ENCODE measurements at places on chromosomes 2 and 18.

- DNase-seq: no peak
These were observed 37.2 kb downstream of the ITGA6 start for GRCh38 chr2:172464400-172465129.

- DNase-seq: no peak
These were observed 177.7 kb downstream of the SEPTIN10 start for GRCh38 chr2:109435901-109436598.

DNA sequence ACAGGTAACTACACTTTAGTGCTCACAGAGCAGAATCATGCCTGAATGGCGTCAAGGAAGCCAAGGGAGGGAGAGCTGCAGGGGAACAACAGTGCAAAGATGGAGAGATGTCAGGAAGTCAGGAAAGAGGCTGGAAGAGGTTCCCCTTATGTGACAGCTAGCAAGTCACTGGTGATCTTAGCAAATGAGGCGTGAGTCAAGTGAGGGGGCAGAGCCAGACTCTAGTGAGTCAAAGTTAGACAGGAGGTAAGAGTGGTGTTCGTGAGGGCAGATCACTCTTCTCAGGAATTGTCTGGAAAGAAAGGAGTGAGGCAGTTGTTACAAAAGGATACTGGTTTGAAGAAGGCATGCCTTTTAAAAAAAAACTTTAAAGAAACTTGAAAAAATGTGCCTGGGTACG lies 87.1 kb downstream of the MEP1B start:
- no peak for DNase-seq

GRCh38 chr2:209208211-209208610 lies 215.6 kb upstream of the MAP2 start:
- no peak for DNase-seq

DNA sequence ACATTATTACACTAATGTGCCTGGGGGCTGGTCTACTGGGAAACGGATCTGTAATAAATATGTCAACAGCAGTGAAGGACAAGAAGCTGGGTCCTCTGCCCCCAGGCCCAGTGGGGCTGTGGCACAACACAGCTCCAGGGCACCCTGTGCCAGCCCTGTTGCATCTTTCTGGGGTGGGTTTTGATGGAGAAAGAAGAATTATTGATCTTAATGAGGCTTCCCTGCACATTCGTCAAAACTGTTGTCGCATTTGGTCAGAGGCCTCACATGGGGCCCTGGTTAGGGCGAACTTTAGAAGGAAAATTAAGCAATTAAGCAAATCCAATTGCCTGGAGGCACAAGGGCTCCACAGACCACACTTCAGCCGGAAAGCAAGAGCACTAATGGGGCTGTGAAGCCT lies 30.0 kb upstream of the TWIST2 start:
- DNase-seq: no peak

- DNase-seq: peak; percentile 48
These were observed 521.2 kb upstream of the FANCL start for GRCh38 chr2:58762176-58762781.

DNA sequence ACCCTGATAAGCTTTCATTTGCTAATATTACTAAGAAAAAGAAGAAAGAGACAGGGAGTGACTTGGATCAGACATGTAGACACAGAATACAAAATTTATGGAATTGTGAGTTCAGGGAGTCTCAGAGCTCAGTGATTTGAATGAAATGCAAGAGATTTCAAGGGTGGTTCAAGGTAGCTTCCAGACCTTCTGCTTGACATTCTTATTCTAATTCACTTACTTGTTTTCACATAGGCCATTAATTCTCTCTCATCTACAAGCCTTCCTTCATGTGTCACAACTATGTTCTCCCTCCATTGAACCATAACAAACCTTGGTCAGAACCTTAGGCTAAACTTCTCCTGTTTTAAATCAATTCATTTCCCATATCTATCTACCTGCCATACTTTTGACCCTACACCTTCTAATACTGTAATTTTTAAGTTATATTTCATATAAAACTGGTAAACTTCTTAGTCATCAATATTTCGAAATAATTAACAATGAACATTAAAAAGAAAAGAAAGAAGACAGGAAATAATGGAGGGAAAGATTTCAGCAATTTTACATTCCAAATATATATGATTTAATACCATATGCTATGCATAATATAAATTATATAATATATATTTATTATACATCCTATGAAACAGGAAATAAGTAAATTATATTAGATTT lies 139.2 kb upstream of the PDE1A start:
- DNase-seq: no peak

DNA sequence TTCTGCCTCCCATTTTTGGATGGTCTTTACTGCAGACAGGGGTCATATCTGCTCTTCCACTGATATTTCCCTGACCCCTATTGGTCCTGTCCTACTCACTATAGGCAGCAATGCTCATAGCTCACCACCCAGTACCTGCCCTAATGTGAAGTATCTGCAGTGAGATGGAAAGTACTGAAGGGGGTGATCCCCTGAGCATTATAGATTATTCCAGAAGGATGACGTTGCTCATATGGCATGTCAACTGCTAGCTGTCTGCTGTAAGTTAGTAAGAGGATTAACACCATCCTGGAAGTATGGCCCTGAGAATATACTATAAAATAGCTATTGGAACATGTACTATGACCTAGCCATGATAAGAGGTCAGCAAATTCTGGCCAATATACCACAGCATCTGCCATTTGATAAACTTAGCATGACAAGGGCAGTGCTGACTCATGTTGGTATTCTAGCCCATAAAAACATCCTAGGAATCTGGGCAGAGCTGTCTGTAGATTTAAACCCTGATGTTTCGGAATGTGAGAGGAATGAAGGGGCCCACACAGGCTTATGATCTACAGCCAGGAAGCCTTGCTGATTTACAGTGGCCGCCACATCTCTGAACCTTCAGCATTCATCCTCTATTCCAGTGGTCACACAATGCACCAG lies 451.4 kb downstream of the TNS1 start:
- DNase-seq: no peak

DNA sequence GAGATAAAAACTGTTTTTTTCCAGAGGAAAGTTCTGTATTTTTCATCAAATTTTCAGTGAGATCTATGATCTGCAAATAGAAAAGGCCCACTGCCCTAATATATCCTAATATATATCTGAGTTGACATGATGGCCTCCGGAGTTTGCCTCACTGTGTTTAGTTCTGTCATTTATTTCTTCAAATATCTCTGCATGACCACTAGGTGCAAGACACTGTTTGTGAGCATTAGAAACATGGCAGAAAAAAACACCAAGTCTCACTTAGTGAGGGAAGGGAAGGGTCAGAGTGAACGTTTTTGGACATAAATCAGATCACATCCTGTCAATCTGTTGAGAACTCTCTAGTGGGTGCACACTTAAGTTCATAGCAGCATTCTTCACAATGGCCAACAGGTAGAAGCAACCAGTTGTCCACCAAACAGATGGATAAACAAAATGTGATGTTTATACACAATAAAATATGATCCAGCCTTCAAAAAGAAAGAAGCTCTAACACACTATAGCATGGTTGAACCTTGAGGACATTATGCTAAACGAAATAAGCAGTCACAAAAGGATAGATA lies 53.4 kb downstream of the SPIRE1 start:
- no peak for DNase-seq

- no peak for DNase-seq
These were observed 26.6 kb upstream of the ANKRD62 start for GRCh38 chr18:12066910-12067511.

GRCh38 chr2:158805255-158805654 lies 10.1 kb downstream of the DAPL1 start:
- DNase-seq: no peak

GRCh38 chr2:127609818-127610217 lies 36.1 kb upstream of the GPR17 start:
- DNase-seq: no peak

- no peak for DNase-seq
These were observed 145.0 kb downstream of the NAPG start for GRCh38 chr18:10670856-10671255.

GRCh38 chr2:196719110-196719872 lies 79.8 kb downstream of the CCDC150 start:
- DNase-seq: no peak

Data from NCI-H1105 treated with DMSO at 0.1 percent for 48 hours (cell line).